ENCODE measurements at places on chromosomes 5 and 9. TPM values are rescaled to one million over a fixed set of nuclear protein-coding genes. Genes with fewer than 3 reads are reported as not detected.

Gene PITX1
- polyA plus RNA-seq = 6.3 TPM

Gene NIPAL4
- polyA plus RNA-seq = not detected

Gene SLC6A7
- polyA plus RNA-seq = 10.8 TPM

Gene SLC24A2
- 0.10 TPM for polyA plus RNA-seq

Gene ZNF883
- polyA plus RNA-seq = 0.96 TPM

Gene GARIN3
- polyA plus RNA-seq = not detected

Gene MCIDAS
- 3.6 TPM for polyA plus RNA-seq

Gene EQTN
- not detected for polyA plus RNA-seq

Gene SOHLH1
- not detected for polyA plus RNA-seq

Gene POLK
- polyA plus RNA-seq = 4.2 TPM

Gene CDH6
- 0.64 TPM for polyA plus RNA-seq

Gene SPINK6
- polyA plus RNA-seq = not detected

Gene SEMA5A
- 0.60 TPM for polyA plus RNA-seq

Gene PAM
- 14.3 TPM for polyA plus RNA-seq

Gene CDH9
- polyA plus RNA-seq = not detected

- H3K27ac ChIP-seq = no peak overlapping the region
- H3K4me3 ChIP-seq = no peak overlapping the region
- H3K4me1 ChIP-seq = no peaks in the 10 kb centered on the region
- no peaks in the 10 kb centered on the region for H3K27me3 ChIP-seq
These were observed 91.8 kb upstream of the TBCA start for GRCh38 chr5:77867914-77868313.

- H3K27me3 ChIP-seq = no peaks in the 10 kb centered on the region
- no peak for DNase-seq
- peaks cover 5% of the 10 kb centered on the region for H3K36me3 ChIP-seq
- H3K4me3 ChIP-seq = no peak overlapping the region
- no peaks in the 10 kb centered on the region for H3K4me1 ChIP-seq
These were observed 40.0 kb downstream of the CXXC5 start for GRCh38 chr5:139688088-139688702.

- peaks cover 20% of the 10 kb centered on the region for H3K27me3 ChIP-seq
- H3K27ac ChIP-seq = no peak overlapping the region
- DNase-seq = no peak
- H3K4me3 ChIP-seq = no peak overlapping the region
- peaks cover 10% of the 10 kb centered on the region for H3K4me1 ChIP-seq
These were observed 140.6 kb downstream of the ERCC6L2 start for GRCh38 chr9:96015876-96016686.

- H3K36me3 ChIP-seq = no peaks in the 10 kb centered on the region
- no peaks in the 10 kb centered on the region for H3K4me1 ChIP-seq
- H3K27me3 ChIP-seq = no peaks in the 10 kb centered on the region
- H3K27ac ChIP-seq = no peak overlapping the region
These were observed 2001.6 kb upstream of the CDH9 start for GRCh38 chr5:29039994-29040393.

- H3K27me3 ChIP-seq = no peaks in the 10 kb centered on the region
- H3K4me1 ChIP-seq = peaks cover 4% of the 10 kb centered on the region
- no peak overlapping the region for H3K27ac ChIP-seq
- no peak overlapping the region for H3K4me3 ChIP-seq
- no peaks in the 10 kb centered on the region for H3K36me3 ChIP-seq
These were observed 85.4 kb downstream of the ADAMTS2 start for GRCh38 chr5:179259731-179260323.

- no peaks in the 10 kb centered on the region for H3K4me1 ChIP-seq
- no peaks in the 10 kb centered on the region for H3K36me3 ChIP-seq
- H3K27ac ChIP-seq = no peak overlapping the region
These were observed 90.2 kb upstream of the SH3GL2 start for GRCh38 chr9:17488662-17489061.

GRCh38 chr5:72477176-72477575 is 30.0 kb downstream of the ZNF366 start:
- H3K4me3 ChIP-seq = no peak overlapping the region
- H3K27me3 ChIP-seq = no peaks in the 10 kb centered on the region
- no peaks in the 10 kb centered on the region for H3K4me1 ChIP-seq

DNA sequence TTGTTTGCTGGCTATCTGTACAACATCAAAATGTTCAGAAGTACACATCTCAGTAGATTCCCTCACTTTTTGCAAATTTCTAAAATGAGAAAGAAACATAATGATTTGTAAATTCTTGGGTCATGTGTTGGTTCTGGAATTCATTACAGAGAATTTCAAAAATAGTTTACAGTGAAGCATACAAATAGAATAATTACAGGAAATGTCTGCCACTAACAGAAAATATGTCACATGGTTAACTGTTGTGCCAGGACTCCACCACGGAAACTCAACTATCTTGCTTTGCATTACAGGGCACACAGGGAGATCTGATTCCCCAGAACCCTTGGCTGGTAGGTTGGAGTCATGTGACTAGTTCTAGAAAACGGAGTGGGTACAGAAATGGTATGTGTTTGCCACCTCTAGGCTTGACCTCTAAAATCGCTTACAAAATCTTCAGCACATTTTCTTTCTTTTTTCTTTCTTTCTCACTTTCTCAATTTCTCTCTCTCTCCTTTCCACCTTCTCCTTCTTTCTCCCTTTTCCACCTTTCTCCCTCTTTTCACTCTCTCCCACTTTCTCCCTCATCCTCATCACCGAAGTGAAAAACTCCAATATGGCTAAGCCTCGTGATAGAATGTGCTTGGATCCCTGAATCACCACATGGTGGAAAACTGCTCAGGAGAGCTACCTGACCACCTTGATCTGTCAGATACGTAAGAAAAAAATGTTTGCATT is 32.4 kb downstream of the RASEF start:
- H3K4me1 ChIP-seq = no peaks in the 10 kb centered on the region
- no peaks in the 10 kb centered on the region for H3K36me3 ChIP-seq
- H3K27ac ChIP-seq = no peak overlapping the region

GRCh38 chr5:111927191-111927590 is 170.2 kb upstream of the NREP start:
- H3K27ac ChIP-seq = no peak overlapping the region
- no peaks in the 10 kb centered on the region for H3K36me3 ChIP-seq
- H3K4me3 ChIP-seq = no peak overlapping the region
- no peaks in the 10 kb centered on the region for H3K4me1 ChIP-seq
- no peak for DNase-seq
- no peaks in the 10 kb centered on the region for H3K27me3 ChIP-seq

GRCh38 chr9:127927201-127927987 is 3.2 kb downstream of the PIP5KL1 start:
- H3K4me3 ChIP-seq = peak overlapping the region; percentile 5
- no peak overlapping the region for H3K27ac ChIP-seq
- no peaks in the 10 kb centered on the region for H3K36me3 ChIP-seq

- no peak overlapping the region for H3K27ac ChIP-seq
- no peaks in the 10 kb centered on the region for H3K4me1 ChIP-seq
- no peaks in the 10 kb centered on the region for H3K27me3 ChIP-seq
These were observed 30.0 kb upstream of the MAMDC2 start for GRCh38 chr9:70013598-70014196.

DNA sequence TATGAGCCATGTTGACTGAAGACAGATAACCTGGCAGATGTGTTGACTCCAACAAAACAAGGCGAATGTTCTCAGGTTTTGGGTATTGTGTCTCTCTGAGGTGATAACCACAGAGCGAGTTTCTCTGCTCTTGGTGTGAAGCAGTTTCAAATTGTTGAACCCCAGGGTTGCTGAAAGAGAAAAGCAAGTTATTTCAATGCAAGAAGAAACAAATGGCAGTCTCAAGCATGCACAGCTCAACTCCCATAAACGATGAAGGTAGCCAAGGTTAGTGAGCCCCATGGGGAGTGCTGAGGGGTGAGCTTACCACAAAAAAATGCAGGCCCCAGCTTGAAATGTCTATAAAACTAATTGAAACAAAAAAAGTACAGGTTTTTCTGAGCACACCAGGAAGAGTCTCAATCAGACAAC is 220.8 kb upstream of the DAPK1 start:
- peaks cover 8% of the 10 kb centered on the region for H3K4me1 ChIP-seq
- no peaks in the 10 kb centered on the region for H3K27me3 ChIP-seq
- DNase-seq = no peak
- no peak overlapping the region for H3K27ac ChIP-seq

DNA sequence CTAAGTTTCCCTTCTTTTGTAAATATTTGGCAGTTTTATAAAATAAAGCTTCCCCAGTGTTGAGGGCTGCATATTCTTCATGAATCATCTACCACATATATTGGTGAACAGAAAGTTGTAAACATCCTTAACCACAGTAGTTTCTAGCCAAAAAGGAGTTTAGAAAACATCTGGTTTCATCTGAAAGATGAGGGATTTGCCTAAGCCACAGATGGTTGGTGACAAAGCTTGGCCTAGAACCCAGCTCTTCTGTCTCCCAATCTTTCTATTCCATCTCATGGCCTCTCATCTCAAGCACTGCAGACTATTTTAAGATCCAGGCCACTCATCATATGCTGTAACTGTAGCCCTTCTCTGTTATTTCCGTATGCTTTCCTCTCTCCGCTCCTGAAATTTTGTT is 232.3 kb upstream of the TRPM3 start:
- no peak overlapping the region for H3K27ac ChIP-seq
- no peaks in the 10 kb centered on the region for H3K36me3 ChIP-seq
- no peaks in the 10 kb centered on the region for H3K4me1 ChIP-seq
- H3K27me3 ChIP-seq = no peaks in the 10 kb centered on the region

DNA sequence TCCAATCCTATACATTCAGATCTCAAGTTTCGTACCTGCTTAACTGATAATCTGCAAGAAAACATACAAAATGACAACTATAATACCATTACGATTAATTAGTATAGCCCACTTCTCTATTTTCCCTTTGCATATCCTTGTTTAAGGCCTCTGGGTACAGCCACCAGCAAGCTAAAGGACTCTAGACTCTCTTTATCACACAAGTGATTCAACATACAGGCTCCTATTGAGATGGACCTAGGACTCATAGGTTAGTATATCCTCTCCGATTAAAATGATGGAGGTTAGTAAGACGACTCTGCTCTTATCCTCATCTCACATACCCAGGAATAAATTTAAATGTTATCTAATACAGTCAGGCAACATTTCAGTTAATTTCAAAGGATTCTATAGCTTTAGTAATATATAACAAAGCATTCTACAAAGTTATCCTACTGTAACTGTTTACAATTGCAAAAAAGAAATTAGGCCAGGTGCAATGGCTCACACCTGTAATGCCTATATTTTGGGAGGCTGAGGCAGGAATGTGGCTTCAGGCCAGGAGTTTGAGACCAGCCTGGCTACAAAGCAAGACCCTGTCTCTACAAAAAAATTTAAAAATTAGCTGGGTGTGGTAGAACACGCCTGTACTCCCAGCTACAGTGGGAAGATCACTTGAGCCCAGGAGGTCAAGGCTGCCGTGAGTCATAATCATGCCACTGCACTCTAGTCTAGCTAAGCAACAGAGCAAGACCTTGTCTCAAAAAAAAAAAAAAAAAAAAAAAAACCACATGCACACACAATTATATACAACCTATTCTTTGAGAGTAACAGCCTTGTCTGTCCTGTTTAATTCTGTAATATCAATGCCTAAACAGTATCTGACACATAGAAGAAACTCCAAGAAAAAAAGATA is 15.4 kb downstream of the HAUS6 start:
- no peak for DNase-seq
- H3K4me1 ChIP-seq = no peaks in the 10 kb centered on the region
- no peaks in the 10 kb centered on the region for H3K27me3 ChIP-seq
- H3K36me3 ChIP-seq = peaks cover 89% of the 10 kb centered on the region
- H3K4me3 ChIP-seq = no peak overlapping the region

GRCh38 chr5:50666261-50667022 is at the start of gene PARP8:
Gene PARP8 (plus strand): TSS chr5:50666637. CDS start chr5:50667096, 459 bp downstream.
- H3K27ac ChIP-seq = peak within 1 kb of the TSS; percentile 82
- H3K36me3 ChIP-seq = no peaks in the 10 kb centered on the region
- peak within 1 kb of the TSS; percentile 98 for H3K4me3 ChIP-seq
- DNase-seq = peak; percentile 78
- H3K27me3 ChIP-seq = no peaks in the 10 kb centered on the region
- H3K4me1 ChIP-seq = peaks cover 10% of the 10 kb centered on the region

DNA sequence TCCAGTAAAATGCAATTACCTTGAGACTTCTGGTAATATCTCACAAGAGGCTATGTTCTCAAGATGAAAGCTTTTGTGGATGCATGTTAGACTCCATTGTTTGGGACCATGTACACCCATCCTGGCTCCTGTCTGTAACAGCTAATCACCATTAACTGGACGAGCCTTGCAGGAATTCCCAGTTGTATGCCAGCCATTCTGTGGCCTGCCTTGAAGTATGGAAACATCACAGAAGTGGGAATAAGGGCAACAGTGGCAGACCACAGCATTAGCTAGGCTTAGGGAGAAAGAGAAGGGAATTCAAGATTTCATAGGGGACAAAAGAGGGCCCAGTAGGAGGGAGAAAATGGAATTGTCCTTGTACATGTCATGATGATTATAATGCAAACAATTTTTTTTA is 79.0 kb downstream of the RORB start:
- DNase-seq = no peak
- no peak overlapping the region for H3K27ac ChIP-seq
- no peaks in the 10 kb centered on the region for H3K4me1 ChIP-seq

- no peak overlapping the region for H3K4me3 ChIP-seq
- no peaks in the 10 kb centered on the region for H3K36me3 ChIP-seq
- no peak overlapping the region for H3K27ac ChIP-seq
These were observed 51.9 kb upstream of the IQGAP2 start for GRCh38 chr5:76351176-76351575.

- H3K36me3 ChIP-seq = no peaks in the 10 kb centered on the region
- H3K4me1 ChIP-seq = peaks cover 12% of the 10 kb centered on the region
- no peak overlapping the region for H3K4me3 ChIP-seq
- no peak for DNase-seq
These were observed 68.3 kb downstream of the FGF1 start for GRCh38 chr5:142617416-142618129.

DNA sequence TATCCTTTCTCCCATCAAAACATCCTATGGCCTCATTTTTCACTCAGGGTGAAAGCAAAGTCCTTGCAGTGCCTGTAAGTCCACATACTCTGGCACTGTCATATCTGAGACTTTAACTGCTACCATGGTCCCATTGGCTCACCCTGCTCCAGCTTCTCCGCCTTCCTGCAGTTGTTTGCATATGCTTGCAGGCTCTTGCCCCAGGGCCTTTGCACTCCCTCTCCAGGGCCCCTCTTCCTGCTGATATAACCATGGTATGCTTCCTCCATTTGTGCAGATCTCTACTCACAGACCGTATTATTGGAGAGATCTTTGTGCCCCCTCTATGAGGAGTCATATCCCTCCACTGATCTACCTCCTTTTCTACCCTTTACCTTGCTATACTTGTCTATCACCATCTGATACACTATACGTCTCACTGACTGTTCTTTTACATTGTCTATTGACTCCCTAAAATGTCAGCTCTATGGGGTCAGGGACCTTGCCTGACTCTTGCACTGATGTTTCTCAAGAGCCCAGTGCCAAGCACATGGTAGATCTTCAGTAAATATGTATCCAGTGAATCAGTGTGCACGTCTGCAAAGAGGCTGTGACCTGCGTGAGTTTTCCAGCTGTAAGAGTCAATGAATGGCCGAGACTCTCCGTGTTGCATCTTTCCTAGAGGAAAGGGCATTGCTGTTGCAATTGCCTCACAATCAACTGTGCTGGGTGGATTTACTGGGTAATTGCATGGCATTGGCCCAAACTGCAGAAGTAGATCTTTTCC is 81.7 kb upstream of the CPEB4 start:
- no peak overlapping the region for H3K27ac ChIP-seq
- H3K4me1 ChIP-seq = no peaks in the 10 kb centered on the region
- H3K27me3 ChIP-seq = no peaks in the 10 kb centered on the region

All from sigmoid colon (tissue), 7 donors.